ENCODE measurements at places on chromosomes 4 and X.

GRCh38 chr4:183632689-183633088 lies 26.3 kb downstream of the RWDD4 start:
- DNase-seq: no peak

DNA sequence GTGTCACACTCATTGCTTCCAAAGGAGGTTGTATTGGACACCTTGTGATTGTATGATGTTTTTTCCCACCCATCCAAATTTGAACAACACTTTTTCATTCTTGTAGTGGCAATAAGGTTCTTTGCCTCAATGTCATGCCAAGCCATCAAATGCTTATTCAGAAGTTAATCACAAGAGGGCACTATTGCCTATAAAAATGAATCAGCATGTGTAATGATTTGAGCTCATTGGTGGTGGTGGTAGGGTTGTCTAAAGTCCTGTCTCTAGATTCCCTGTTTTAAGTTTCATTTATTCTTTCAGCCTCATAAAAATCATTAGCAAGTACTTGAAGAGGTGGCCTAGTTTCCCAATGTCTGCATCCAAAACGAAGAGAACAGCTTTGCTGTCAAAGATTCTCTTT lies 37.0 kb downstream of the IRS4 start:
- no peak for DNase-seq

DNA sequence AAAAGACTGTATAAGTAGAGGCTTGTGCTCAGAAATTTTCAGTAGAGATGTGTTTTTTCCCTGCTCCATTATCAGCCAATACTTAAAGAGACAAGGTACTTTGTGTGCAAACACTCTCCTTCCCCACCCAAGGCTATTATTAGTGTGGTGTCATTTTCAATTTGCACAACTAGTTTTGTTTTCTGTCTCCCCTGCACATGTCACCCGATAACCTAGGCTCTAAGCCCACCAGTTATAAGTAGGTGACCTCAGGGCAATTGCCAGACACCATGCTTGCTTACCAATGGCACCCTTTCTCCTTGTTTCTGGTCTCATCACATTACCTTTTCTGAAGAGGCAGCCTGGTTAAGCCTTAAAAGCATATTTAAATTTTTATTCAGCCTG lies 8.0 kb upstream of the GUCY1A1 start:
- DNase-seq: no peak

DNA sequence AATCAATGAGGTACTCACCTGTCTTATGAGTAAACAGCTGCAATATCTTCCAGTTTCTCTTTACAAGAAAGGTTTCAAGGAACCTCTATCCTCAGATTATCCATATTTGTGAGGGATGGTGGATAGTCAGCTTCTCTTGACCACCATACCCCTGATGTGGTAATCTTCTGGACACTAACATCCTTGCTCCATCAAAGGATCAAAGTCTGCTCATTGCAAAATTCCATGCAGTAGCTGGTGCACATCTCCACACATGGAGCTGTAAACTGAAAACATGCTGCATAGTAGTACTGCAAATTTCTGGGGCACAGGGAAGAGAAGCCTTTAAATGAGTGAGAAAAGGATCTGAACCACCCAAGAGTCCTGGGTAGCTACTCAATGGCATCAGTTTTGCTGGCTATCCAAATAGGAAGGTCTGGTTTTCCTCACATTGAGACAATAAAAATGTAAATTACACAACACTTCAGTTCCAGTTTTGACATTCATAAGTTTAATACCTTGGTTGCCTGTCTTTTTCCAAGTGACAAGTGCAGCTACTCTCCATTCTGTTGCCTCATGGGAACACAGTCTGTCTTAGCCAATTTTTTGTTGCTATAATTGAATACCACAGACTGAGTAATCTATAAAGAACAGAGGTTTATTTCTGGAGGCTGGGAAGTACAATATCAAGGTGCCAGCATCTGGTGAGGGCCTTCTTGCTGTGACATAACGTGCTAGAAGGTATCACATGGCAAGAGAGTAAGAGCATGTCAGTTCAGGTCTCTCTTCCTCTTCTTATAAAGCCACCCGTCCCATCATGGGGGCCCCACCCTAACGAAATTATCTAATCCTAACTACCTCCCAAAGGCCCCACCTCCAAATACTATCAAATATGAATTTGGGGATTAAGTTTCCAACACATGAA lies 34.4 kb upstream of the ARHGEF6 start:
- DNase-seq: no peak

DNA sequence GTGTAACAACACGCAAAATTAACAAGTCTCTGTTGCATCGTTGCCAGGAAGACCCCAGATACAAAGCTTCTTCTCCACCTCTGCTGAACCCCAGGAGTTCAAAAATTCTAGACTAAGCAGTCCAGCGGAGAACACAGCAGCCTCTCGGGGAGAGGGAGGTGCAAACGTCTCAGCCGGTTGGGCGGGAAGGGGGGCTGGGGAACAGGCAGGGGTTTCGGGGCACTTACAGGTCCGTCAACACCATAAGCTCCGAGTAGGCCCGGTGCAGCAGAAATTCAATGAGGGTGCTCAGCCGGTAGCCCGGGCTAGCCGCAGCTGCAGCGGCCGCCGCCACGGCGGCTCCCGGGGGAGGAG lies 394 bp downstream of the MED14 start:
- no peak for DNase-seq

- DNase-seq: no peak
These were observed 54.6 kb upstream of the TACR3 start for GRCh38 chr4:103774326-103774825.

- DNase-seq: no peak
These were observed 4.5 kb upstream of the RHOH start for GRCh38 chr4:40192114-40193015.

DNA sequence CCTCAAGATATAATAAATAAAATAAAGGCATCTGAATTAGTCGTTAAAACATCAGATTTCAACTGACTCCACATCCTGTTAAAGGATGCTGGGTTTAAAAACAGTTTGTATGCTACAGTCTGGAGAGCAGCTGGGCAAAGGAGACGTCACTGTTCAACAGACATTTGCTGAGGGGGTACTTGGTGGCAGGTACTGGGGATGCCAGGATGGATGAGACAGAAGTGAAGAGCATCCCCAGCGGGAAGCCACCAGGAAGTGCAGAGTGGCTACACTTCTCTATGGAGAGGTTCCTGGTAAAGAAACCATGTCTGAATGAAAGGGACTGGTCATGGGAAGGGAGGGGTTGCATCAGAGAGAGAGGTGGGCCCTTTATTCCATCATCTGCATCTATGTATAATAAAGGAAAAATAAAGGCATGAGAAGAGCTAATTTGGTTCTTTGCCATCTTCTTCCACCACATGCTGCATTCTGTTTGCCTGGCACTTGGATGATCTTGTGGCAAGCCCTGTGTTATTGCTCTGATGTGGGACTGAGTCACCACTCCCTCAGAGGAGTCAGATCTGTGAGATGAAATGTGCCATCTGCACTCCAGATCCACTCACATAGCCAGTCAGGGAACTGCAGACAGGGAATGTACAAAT lies 145.0 kb downstream of the SOWAHB start:
- DNase-seq: peak; percentile 44

DNA sequence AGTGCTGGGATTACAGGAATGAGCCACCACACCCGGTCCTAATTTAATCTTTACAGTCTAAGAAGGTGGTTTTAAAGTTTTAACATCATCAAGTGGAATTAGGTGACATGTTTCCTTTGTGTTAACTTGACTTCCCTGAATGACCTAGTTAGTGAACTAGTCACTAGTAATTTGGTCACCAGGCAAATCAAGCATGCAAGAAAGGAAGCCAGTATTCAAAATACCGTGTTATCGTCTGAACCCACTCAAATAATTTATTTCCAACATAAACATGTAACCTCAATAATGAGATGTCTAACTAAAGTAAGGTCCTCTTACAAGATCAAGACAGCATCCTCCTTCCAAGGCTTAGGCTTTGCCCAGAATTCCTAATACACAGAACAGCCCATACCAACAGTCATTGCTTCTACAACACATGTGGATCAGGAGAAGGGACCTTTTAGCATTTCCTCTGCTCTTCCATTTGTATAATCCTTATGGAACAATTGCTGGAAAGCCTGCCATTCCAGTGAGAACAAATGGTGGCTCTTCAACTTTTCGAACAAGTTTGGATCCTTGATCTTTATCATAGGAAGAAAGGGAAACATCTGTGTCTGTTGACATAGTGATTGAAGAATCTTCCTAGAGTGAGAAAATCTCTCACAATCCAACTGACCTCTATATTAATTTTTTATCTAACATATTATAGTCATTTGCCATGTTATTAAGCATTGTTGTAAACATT lies 97.2 kb downstream of the ANXA3 start:
- DNase-seq: no peak

GRCh38 chrX:42530027-42530426 lies 247.9 kb downstream of the PPP1R2C start:
- peak; percentile 20 for DNase-seq

DNA sequence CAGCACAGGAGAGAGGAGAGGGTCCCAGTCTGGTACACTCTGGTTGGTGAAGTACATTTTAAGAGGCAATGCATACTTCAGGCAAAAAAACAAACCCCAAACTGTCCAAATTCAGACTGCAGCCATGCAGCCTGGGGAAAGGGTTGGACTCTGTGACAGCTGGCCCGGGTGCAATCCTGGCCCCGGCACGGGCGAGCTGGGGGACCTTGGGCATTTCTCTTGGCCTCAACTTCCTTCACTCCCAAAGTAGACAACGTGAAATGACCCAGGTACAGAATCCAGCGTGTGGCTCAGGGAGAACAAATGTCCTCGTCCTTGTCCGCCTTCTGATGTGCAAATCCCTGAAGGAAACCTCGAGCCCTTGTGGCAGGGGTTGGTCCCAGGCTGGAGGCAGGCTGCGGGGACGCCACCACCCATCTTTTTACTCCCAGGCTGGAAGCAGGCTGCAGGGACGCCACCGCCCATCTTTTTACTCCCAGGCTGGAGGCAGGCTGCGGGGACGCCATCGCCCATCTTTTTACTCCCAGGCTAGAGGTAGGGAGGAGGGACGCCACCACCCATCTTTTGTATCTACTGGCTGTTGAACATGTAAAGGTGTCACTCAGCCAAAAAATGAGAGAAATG lies 62.3 kb downstream of the ACOX3 start:
- DNase-seq: no peak

GRCh38 chr4:106851726-106852125 lies 184.4 kb downstream of the DKK2 start:
- DNase-seq: no peak

DNA sequence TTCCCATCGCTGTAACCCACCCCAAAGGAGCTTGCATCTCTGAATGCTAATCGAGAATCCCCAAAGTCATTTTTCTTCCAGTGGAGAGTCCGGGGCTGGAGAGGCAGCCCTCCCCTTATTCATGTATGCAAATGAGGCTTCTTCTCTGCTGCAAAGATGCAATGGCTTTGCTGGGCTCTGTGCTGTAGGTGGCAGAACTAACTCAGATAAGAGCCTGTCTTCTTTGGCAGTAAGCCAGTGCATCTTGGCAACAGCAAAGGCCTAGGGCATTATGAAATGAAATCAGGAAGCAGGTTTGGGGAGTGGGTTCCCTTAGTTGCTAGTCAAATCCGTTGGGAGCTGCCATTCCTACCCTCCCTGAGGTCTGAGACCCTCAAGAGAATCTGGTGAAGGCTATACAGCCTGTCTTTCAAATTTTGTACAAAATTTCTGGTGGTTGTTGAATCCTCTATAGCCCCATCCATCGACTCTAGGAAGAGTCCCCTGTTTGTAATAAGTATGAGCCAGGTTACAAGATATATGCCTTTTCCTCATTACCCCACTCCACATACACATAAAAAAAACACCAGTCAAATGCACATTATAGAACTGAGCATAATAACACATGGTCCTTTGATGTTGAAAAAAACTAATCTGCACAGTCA lies 290.6 kb upstream of the TAPT1 start:
- DNase-seq: peak; percentile 12

- DNase-seq: no peak
These were observed 230.4 kb downstream of the CRLF2 start for GRCh38 chrX:981791-982626.

GRCh38 chr4:15109600-15109999 lies 107.3 kb downstream of the CPEB2 start:
- no peak for DNase-seq

GRCh38 chr4:74023709-74024108 lies 14.8 kb downstream of the CXCL3 start:
- no peak for DNase-seq
